B cell (primary cell): ENCODE measurements at places on chromosomes 11 and 22. TPM values are rescaled to one million over a fixed set of nuclear protein-coding genes. Genes with fewer than 3 reads are reported as not detected.

DNA sequence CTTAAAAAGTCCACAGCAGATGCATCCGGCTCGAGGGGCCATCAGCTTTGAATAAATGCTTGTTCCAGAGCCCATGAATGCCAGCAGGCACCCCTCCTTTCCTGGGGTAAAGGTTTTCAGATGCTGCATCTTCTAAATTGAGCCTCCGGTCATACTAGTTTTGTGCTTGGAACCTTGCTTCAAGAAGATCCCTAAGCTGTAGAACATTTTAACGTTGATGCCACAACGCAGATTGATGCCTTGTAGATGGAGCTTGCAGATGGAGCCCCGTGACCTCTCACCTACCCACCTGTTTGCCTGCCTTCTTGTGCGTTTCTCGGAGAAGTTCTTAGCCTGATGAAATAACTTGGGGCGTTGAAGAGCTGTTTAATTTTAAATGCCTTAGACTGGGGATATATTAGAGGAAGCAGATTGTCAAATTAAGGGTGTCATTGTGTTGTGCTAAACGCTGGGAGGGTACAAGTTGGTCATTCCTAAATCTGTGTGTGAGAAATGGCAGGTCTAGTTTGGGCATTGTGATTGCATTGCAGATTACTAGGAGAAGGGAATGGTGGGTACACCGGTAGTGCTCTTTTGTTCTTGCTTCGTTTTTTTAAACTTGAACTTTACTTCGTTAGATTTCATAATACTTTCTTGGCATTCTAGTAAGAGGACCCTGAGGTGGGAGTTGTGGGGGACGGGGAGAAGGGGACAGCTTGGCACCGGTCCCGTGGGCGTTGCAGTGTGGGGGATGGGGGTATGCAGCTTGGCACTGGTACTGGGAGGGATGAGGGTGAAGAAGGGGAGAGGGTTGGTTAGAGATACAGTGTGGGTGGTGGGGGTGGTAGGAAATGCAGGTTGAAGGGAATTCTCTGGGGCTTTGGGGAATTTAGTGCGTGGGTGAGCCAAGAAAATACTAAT lies 1.9 kb downstream of the NEAT1 start:
- peaks cover 88% of the 10 kb centered on the region for H3K4me1 ChIP-seq
- H3K27ac ChIP-seq: peak overlapping the region; percentile 97
- H3K27me3 ChIP-seq: no peaks in the 10 kb centered on the region

GRCh38 chr11:44488165-44488965 lies 77.1 kb upstream of the CD82 start:
- H3K36me3 ChIP-seq: no peaks in the 10 kb centered on the region
- no peaks in the 10 kb centered on the region for H3K4me1 ChIP-seq
- H3K4me3 ChIP-seq: no peak overlapping the region
- H3K27ac ChIP-seq: no peak overlapping the region
- no peaks in the 10 kb centered on the region for H3K27me3 ChIP-seq
- DNase-seq: no peak

GRCh38 chr11:9840460-9841004 lies 176.7 kb downstream of the SWAP70 start:
- no peak for DNase-seq
- no peaks in the 10 kb centered on the region for H3K27me3 ChIP-seq
- no peak overlapping the region for H3K4me3 ChIP-seq
- H3K36me3 ChIP-seq: peaks cover 3% of the 10 kb centered on the region

GRCh38 chr11:87265132-87265531 lies 227.4 kb downstream of the TMEM135 start:
- no peak for DNase-seq
- H3K36me3 ChIP-seq: no peaks in the 10 kb centered on the region

CD248 gene
- 0.83 and 0.96 TPM in 2 replicates for total RNA-seq

DNA sequence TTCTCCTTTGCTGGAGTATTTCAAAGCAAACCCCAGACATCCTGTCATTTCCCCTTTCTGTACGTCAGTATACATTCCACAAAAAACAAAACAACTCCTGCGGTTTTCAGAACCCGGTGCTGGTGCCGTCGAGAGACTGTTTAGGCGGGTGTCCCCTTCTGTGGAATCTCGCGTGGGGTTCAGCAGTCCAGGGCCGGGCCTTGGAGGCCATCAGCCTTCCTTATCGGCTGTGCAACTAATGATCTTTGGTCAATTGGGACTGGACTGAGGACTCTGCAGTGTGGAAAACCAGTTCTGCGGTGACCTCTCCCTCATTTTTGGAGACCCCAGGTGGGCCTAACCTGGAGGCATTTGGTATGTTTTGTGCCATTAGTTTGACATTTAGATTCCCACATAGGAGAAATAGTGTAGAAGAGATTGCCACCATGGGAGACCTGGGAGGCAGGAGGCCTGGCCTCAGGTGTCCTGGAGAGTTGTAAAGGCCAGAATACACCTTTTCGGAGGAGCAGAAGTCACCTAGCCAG lies 84.4 kb downstream of the TBC1D22A start:
- H3K4me3 ChIP-seq: no peak overlapping the region
- no peaks in the 10 kb centered on the region for H3K36me3 ChIP-seq
- H3K27ac ChIP-seq: no peak overlapping the region
- DNase-seq: no peak
- no peaks in the 10 kb centered on the region for H3K4me1 ChIP-seq

GRCh38 chr22:38725900-38726655 lies 20.3 kb downstream of the GTPBP1 start:
- H3K4me3 ChIP-seq: no peak overlapping the region
- no peaks in the 10 kb centered on the region for H3K4me1 ChIP-seq
- peaks cover 99% of the 10 kb centered on the region for H3K36me3 ChIP-seq
- H3K27me3 ChIP-seq: no peaks in the 10 kb centered on the region
- H3K27ac ChIP-seq: no peak overlapping the region
- DNase-seq: no peak

GRCh38 chr11:79390477-79390876 lies 50.4 kb downstream of the TENM4 start:
- H3K27ac ChIP-seq: no peak overlapping the region
- H3K36me3 ChIP-seq: no peaks in the 10 kb centered on the region
- DNase-seq: no peak
- H3K4me1 ChIP-seq: peaks cover 9% of the 10 kb centered on the region
- H3K27me3 ChIP-seq: no peaks in the 10 kb centered on the region

DNA sequence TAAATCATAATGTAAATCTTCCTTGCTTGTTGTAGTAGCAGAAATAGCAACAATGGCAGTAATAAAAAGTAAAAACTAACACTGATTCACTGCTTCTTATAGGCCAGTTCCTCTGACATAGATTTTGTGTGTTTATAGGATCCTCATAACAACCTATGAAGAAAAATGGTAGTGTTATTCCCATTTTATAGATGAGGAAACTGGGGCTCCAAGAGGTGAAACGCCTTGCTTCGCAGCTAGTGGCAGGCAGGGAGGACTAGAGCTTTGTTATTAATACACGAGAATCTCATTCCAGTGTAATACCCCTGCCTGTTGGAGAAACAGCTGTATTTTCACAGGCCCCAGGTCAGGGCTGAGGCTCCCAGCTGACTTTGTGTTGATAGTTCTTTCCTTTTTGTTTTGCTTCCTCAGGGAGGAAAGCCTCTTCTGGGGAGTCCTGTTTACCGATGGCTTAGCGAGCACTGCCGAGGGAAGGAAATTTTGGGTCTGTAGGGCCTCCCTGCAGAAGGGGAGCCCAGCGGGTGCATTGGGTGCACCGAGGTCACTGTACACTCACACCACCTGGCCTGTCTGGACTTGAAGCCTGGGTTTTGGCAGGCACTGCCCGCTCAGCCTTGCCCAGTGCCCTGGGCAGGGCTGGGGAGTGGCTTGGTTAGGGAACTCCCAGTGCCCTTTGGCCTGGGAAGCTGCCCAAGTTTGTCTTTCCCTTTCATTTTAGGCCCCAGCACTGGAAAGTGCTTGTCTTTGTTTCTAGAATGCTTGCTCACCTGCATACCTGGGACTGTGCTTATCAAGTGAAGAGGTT lies 13.5 kb downstream of the KIAA1671 start:
- no peak overlapping the region for H3K27ac ChIP-seq
- H3K27me3 ChIP-seq: peaks cover 3% of the 10 kb centered on the region
- H3K4me3 ChIP-seq: no peak overlapping the region
- H3K36me3 ChIP-seq: no peaks in the 10 kb centered on the region
- H3K4me1 ChIP-seq: no peaks in the 10 kb centered on the region

SIK2 gene
- 20.4 and 21.8 TPM in 2 replicates for total RNA-seq

PATE4 gene
- not detected in 2 replicates for total RNA-seq

GRCh38 chr11:1514336-1515061 lies 27.9 kb upstream of the MOB2 start:
- no peak overlapping the region for H3K4me3 ChIP-seq
- peaks cover 4% of the 10 kb centered on the region for H3K36me3 ChIP-seq
- no peaks in the 10 kb centered on the region for H3K27me3 ChIP-seq

TMPRSS4 gene
- total RNA-seq: not detected in 2 replicates

UBQLN3 gene
- total RNA-seq: 0.46 and 0.59 TPM in 2 replicates

CSNK2A3 gene
- 0.32 and 0.49 TPM in 2 replicates for total RNA-seq

RASSF10 gene
- total RNA-seq: not detected in 2 replicates

SLC6A5 gene
- not detected in 2 replicates for total RNA-seq

GRCh38 chr11:108975641-108976071 lies 310.8 kb downstream of the DDX10 start:
- no peaks in the 10 kb centered on the region for H3K36me3 ChIP-seq
- no peaks in the 10 kb centered on the region for H3K27me3 ChIP-seq
- DNase-seq: no peak

COA4 gene
- 59.6 and 60.5 TPM in 2 replicates for total RNA-seq

KIF18A gene
- 4.1 and 4.2 TPM in 2 replicates for total RNA-seq

DNA sequence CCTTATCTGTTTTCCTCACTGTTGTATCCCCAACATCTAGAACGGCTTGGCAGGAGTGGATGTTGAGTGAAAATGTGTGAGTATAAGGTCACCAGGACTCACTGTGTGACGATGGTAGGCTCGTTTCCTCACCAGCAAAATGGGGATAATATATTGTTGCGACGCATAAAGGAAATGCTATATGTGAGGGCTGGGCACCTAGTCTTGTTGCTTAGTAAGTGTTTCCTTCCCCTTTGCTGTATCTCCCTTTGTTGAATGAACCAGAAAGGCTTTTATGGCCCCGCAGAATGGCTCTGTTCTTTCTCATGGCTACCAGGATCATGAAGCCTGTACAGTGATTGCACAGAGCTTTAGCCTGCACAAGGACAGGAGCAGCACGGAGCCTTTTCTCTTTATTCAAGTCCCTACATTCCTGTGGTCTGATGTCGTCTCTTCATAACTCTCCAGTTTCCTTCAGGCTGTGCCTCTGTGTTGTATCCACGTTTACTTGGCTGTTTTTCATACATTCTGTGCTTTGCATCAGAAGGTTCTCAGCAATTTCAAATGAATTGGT lies 5.4 kb downstream of the TNRC6B start:
- no peak overlapping the region for H3K4me3 ChIP-seq
- H3K27ac ChIP-seq: peak overlapping the region; percentile 16
- H3K27me3 ChIP-seq: no peaks in the 10 kb centered on the region
- H3K36me3 ChIP-seq: no peaks in the 10 kb centered on the region

PARVA gene
- not detected in 2 replicates for total RNA-seq

KCNQ1OT1 gene
- 0.89 and 0.95 TPM in 2 replicates for total RNA-seq

- peaks cover 3% of the 10 kb centered on the region for H3K36me3 ChIP-seq
- H3K4me3 ChIP-seq: no peak overlapping the region
- peaks cover 27% of the 10 kb centered on the region for H3K4me1 ChIP-seq
- no peak overlapping the region for H3K27ac ChIP-seq
Observed at GRCh38 chr11:65584723-65585171, 8.9 kb downstream of the EHBP1L1 start.

- H3K4me3 ChIP-seq: no peak overlapping the region
- no peaks in the 10 kb centered on the region for H3K4me1 ChIP-seq
- H3K36me3 ChIP-seq: no peaks in the 10 kb centered on the region
- no peak overlapping the region for H3K27ac ChIP-seq
- no peaks in the 10 kb centered on the region for H3K27me3 ChIP-seq
Observed at GRCh38 chr11:78914503-78914902, 339.8 kb upstream of the NARS2 start.

DNA sequence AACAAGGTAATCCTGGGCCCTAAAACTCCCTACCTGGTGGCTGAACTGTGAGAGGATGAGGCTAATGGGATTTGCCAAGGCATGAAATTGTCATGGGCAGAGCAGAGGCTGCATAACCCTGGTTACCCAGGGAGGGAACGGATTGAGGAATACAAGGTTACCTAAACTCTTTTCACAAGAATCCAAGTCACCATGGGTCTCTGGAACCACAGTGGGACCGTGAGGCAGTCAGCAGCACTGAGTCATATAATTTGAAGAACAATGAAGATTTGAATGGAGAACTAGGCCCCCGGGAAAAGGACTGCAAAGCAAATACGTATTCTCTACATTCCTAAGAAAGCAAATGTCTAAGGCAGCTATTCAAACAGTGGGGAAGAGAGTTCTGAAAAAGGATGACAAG lies 19.8 kb downstream of the CAT start:
- no peak overlapping the region for H3K4me3 ChIP-seq
- peaks cover 89% of the 10 kb centered on the region for H3K36me3 ChIP-seq
- DNase-seq: no peak
- H3K27me3 ChIP-seq: no peaks in the 10 kb centered on the region

PLAAT4 gene
- 12.6 and 13.1 TPM in 2 replicates for total RNA-seq

SLC29A2 gene
- 18.5 and 20.1 TPM in 2 replicates for total RNA-seq

DNA sequence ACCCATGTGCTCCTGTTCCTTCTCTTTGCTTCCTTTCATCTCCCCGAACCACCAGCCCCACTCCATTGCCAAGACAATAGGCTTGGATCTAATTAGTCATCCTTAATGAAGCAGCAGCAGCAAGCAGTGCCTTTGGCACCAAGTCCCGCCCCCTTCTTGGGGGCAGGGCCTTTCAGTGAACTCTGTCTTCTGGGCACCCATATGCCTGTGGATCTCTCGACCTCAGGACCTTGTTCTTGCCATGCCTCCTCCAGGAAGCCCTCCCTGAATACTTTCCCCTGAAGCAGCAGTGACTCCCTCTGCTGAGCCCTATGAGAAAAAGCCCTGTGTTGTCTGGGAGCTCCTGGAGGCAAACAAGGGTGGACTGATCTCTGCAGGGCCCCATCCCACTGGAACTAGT lies 32.1 kb downstream of the ARHGEF17 start:
- H3K4me3 ChIP-seq: no peak overlapping the region
- no peak overlapping the region for H3K27ac ChIP-seq
- no peaks in the 10 kb centered on the region for H3K4me1 ChIP-seq
- no peaks in the 10 kb centered on the region for H3K27me3 ChIP-seq
- no peak for DNase-seq

GRCh38 chr22:46976598-46976997 lies 214.1 kb downstream of the TBC1D22A start:
- H3K36me3 ChIP-seq: peaks cover 3% of the 10 kb centered on the region
- no peak overlapping the region for H3K4me3 ChIP-seq
- DNase-seq: no peak
- H3K27me3 ChIP-seq: no peaks in the 10 kb centered on the region
- no peak overlapping the region for H3K27ac ChIP-seq

CALCA gene
- not detected in 2 replicates for total RNA-seq

- H3K4me1 ChIP-seq: peaks cover 16% of the 10 kb centered on the region
- no peaks in the 10 kb centered on the region for H3K27me3 ChIP-seq
- no peak overlapping the region for H3K27ac ChIP-seq
- peak; percentile 30 for DNase-seq
- no peaks in the 10 kb centered on the region for H3K36me3 ChIP-seq
Observed at GRCh38 chr11:101553891-101554292, 29.9 kb downstream of the TRPC6 start.

KRTAP5-11 gene
- total RNA-seq: not detected in 2 replicates

- no peaks in the 10 kb centered on the region for H3K36me3 ChIP-seq
- no peaks in the 10 kb centered on the region for H3K27me3 ChIP-seq
- H3K4me3 ChIP-seq: no peak overlapping the region
Observed at GRCh38 chr11:133386262-133386661, 146.0 kb downstream of the OPCML start.
